ENCODE measurements at places on chromosomes 3 and 15. TPM values are rescaled to one million over a fixed set of nuclear protein-coding genes. Genes with fewer than 3 reads are reported as not detected.
A peak's percentile ranks its signal among the peaks of the same experiment; 100 is the strongest.

DNA sequence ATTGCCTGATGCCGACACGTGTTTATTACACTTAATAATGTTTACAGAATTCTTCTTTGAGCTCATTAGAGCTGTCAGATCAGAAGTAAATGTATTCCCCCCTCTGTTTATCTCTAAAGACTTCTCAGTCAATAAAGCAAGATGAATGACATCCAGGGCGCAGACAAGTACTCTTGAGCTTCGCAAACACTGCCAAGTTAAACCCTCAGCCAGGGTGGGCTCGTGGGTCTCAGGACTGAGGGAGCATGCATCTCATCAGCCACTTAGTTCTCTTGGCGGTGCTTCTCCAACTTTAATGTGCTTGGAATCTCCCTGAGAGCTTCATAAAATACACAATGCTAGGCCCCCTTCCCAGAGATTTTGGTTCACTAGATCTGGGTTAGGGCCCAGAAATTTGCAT, 333.9 kb upstream of the THRB start:
- DNase-seq: no peak

CLDN16 gene
- total RNA-seq: not detected

DNA sequence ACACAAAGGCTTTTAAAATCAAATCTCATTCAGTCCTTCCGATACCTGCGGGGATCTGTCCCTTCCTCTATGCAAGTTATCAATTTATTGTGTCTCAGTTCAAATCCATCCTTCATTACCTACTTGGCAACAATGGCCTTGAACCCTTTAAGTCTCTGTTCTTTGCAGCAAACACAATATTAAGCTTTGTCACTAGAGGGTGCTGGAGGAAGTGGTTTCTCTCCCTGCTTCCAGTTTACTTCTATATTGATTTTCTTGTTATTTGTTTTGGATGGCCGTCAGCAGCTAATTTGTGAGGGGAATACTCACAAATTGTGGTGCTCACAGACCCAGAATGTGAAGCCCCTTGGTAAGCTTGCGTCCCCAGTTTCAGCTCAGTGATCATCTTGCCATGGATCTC, 278.3 kb downstream of the FGF12 start:
- no peak for DNase-seq

- DNase-seq: peak; percentile 74
Observed at GRCh38 chr3:183427876-183428446, 458 bp downstream of the MCF2L2 start.

GOLGA6L9 gene
- 8.4 TPM for total RNA-seq

DNA sequence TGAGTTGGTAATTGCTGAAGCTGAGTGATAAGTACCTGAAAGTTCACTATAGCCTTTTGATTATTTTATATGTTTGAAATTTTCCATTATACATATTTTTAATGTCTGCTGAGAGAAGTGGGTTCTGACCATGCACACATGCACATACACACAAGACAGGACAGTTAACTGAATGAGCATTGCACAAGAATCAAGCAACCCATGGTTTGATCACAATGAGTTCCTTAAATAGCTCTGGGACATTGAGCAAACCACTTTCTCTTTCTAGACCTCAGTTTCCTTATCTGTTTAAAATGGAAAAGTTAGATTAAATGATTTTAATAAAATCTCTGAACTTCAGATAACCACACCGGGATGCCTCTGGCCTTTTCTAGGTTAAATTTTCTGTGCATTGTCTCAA, 26.7 kb downstream of the SNTN start:
- DNase-seq: no peak

- DNase-seq: no peak
Observed at GRCh38 chr15:97679106-97679688, 281.3 kb upstream of the ARRDC4 start.

DNA sequence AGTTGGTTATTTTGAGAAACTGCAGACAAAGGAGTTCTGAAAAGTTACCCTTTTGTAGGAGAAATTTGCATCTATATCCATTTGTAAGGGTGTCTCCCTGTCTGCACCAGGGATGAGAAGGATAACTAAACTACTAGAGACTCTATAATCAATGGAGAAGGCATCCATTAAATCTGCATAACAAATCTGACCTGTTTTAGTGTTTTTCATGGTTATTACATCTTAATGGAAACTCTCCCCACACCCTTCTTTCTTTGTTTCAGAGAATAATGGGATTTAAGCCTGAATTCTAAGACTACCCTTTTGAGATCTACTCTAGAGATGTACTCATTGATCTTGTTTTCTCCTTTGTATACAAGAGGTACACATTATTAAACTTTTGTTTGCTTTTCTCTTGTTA, 82.0 kb upstream of the DAZL start:
- DNase-seq: no peak

- DNase-seq: no peak
Observed at GRCh38 chr3:187011915-187012314, 81.6 kb downstream of the ST6GAL1 start.

RBPMS2 gene
- 0.41 TPM for total RNA-seq

- no peak for DNase-seq
Observed at GRCh38 chr15:51483985-51484384, 138.6 kb downstream of the DMXL2 start.

Data from tongue (tissue), 3 donors.